ENCODE measurements at places on chromosomes 7 and 10.

DNA sequence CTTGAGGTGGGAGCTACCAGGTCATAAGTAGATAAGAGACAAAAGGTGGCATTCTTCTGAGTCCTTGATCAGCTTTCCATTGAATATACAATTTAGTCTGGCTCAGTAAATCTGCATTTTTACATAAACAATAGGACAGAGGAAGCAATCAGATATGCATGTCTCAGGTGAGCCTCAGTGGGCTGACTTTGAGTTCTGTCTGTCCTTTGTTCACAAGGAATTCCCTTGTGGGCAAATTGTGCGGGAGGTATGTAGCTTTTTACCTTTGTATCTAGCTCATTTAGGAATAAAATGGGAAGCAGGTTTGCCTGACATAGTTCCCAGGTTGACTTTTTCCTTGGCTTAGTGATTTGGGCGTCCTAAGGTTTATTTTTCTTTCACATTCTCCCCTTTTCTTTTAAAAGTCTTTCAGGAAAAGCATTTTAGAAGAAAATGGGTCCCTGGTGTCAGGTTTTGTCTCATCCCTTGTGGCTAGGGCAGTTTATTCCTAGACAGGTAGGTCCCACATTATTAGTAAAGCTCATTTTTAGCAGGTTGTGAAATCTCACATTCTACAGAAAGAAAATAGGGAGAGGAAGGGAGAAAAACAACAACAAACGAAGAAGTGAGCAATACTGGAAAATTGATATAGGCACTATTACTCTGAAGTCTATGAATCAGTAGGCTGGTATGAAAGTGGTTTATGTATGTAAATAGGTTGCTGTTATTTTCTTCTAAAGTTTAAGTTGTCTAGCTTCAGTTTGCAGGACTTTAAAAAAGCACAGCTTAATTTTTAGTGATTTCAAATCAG is 16.5 kb downstream of the SPAM1 start:
- DNase-seq = no peak

GRCh38 chr7:4861673-4862072 is at the start of gene PAPOLB:
PAPOLB (minus strand) TSS chr7:4862030; CDS start chr7:4861810, 220 bp downstream.
- no peak for DNase-seq

GRCh38 chr10:35942057-35942456 is 300.0 kb upstream of the FZD8 start:
- DNase-seq = no peak

DNA sequence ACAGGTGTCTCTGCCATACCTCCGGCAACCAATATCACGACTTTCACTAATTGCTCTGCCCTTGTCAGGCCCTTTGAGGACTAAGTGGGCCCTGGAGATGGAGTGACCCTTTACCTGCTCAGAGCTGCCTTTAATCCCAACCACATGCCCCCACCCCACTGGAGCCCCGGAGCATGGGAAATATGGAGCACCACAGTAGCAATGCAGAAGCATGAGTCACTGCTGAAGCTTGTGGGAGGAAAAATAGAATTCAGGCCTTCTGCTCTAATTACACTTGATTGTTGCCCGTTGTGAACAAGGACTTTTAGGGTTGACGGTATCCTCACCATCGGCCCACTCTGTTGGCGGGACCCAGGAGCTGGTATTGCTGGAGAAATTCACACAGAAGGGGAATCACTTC is 52.5 kb upstream of the FRMD4A start:
- no peak for DNase-seq

DNA sequence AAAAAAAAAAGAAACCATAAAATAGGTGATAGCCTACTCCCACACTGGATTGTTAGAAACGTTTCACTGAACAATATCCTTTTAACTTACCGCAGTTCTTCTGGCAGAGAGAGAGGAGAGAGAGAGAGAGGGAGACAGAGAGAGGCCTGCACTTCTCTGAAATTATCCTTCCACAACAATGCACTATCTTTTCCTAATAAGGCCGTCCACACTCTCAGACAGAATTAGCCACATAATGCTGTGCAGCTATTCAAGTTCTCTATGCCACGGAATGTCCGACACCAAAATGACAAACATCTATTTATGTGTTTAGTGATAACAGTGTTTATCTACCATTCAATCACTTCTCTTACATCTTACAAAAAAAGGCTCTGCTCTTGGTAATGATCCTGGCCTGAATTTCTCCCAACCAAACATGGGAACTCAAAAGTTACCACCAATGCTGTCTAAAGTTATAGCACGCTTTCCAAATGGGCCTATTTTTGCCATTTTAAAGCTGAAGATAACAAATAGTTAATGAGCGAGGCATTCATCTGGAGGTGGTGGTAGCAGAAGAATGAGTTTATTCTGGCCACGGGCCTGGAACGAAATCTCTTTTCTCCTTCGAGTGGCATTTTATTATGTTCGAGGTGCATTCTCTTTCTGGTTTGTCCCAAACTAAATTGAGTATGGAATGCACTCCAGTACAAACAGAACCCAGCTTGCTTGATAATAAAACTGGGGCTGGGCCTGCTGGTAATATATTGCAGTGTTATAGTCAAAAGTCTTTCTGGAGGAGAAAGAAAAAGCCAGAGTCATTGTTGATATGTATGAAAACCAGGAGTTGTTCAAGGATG is 160.2 kb upstream of the SVIL start:
- DNase-seq = no peak

- DNase-seq = no peak
These were observed 71.3 kb downstream of the CDHR3 start for GRCh38 chr7:106034383-106034782.

GRCh38 chr7:26443751-26444150 is 152.1 kb downstream of the SNX10 start:
- DNase-seq = no peak

GRCh38 chr7:3154881-3155494 is 111.3 kb upstream of the CARD11 start:
- peak; percentile 59 for DNase-seq

DNA sequence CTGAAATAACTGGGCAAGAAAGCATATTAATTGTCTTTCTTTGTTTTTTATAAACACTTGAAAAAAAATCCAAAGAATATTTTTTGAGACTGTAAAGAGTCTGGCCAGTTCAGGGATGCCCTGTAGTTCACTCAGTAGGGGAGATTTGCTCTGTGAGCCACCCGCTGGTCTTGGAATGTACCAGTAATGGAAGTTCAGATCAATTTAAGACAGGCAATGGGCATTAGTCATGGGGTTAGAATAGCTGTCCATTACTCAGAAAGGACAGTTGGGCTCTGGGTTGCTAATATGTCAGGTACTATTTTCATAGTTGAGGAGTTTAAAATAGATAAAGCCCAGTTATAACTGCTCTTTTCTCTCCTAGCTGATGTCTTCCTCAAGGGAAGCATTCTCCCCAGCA is 38.7 kb downstream of the A1CF start:
- no peak for DNase-seq

DNA sequence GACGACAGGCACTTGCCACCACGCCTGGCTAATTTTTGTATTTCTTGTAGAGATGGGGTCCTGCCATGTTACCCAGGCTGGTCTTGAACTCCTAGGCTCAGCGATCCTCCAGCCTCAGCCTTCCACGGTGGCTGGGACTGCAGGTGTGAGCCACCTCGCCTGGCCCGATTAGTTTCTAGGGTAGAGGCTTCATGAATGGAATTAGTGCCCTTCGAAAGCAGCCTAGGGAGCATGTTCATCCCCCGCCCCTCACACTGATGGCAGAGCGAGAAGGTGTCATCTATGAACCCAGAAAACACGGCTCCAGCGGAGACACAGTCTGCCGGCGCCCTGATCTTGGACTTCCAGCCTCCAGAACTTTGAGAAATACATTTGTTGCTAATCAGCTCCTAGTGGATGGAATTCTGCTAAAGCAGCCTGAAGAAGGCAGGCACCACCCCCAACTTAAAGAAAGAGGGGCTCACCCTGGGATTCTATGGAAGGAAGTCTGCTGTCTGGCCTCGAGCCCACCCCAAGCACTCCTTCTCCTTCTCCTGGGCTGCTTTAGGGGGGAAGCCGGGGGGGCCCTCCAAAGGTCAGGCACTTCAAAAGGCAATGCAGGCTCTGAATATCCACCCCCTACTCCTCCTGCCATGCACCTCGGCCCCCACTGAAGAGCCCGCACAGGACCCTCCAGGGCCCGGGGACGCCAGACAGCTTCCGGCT is 10.1 kb downstream of the PDGFA start:
- DNase-seq = no peak

DNA sequence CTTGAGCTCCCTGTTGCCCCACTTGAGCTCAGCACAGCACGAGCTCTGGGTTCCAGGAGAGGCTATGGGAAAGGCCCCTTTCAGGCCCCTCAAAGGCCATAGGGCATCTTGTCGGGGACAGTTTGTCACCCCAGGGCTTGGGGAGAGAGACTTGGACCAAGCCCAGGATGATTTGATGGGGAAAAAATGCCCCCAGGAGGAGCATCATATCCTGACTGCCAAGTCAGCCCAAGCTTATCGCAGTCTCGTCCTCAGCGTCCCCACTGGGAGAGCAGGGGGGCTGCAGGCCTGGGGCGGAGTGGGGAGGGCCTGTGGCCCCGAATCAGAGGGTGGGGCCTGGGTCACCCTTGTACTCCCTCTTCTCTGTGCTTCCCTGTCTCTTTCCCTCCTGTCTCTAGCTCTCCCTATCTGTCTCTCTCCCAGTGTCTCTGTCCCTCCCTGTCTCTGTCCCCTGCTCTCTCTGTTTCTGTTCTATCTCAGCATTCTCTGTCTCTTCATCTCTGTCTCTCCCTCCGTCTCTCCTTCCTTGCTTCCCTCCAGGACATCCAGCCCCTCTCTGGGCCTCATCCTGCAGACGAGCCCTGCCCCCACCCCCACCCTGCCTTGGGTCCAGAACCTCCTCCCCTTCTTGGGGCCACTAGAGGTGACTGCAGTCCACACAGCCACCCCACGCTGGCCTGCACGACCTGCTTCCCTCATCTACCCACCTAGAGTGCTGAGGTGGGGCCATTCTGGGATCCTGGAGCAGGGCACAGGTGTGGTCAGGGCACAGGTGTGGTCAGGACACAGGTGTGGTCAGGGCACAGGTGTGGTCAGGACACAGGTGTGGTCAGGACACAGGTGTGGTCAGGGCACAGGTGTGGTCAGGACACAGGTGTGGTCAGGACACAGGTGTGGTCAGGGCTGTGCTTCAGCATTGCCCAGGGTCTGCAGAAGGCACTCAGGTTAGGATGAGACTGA is 17.3 kb upstream of the GRIFIN start:
- DNase-seq = no peak

- DNase-seq = no peak
These were observed 110.8 kb upstream of the FGFR2 start for GRCh38 chr10:121708728-121709674.

GRCh38 chr10:49834976-49835375 is 72.9 kb upstream of the OGDHL start:
- no peak for DNase-seq

DNA sequence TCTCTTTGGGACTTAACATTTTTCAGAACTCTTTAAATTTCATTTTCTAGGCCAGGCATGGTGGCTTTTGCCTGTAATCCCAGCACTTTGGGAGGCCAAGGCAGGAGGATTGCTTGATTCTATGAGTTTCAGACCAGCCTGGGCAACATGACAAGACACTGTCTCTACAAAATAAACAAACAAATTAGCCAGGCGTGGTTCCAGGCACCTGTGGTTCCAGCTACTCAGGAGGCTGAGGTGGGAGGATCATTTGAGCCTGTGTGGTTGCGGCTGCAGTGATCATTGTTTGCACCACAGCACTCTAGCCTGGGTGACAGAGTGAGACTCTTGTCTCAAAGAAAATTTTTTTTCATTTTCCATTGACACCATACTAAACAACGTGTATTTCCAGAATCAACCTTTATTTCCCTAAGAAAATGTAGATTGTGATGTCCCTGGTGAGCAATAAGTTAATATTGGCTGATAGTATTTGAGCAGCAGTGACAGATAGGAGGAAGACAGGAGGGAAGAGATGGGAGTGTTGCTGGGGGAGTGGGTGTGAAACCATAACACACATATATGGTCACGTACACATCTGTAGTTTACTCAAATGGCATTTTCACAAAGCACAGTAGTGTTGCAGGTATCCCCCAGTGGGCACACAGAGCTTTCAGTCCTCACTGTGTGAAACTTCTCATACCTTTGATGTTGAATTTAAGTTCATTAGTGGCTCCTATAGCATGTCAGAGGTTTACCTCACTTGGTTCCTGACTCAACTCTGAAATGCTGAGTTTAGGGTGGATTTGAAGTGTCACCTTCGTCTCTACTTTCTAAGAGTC is 205.6 kb downstream of the AUTS2 start:
- DNase-seq = no peak

- no peak for DNase-seq
These were observed 295.7 kb upstream of the ZMIZ1 start for GRCh38 chr10:78772986-78773530.

- DNase-seq = no peak
These were observed 53.3 kb upstream of the ASAH2 start for GRCh38 chr10:50304660-50305059.

DNA sequence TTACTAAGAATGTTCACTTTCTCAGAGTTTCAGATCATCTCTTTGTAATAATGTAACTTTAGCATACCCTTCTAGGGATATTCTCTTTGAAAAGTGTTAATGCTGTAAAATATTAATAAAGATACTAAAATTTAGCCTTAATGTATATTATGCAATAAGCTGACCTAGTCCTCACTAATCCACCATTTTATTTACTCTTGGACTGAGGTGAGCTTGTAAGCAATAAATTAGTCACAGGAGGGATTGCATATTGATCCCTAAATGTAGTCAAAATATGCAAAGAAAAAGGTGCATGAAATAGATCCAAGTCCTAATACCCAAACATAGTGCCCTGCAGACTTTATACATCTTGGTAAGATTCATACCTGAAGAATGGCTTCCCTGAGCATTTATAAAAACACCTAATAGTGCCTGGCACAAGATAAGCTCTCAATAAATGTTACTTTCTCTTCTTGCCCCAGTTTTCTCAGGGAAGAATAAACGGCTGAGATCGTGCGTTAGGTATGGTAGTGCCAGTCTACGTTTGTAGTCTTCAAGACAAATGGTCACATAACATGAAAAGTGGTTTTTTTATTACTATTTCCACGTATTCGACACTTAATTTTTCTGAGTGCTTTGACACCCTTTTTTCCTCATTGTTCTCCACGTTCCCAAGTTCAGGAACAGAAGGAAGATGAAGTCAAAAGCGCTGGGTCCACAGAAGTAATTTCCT is 14.3 kb downstream of the INSIG1 start:
- no peak for DNase-seq

GRCh38 chr10:118694848-118695247 is 59.9 kb downstream of the CACUL1 start:
- DNase-seq = no peak

Data from germinal center (tissue), 1 donor.